CD4-positive, alpha-beta T cell treated with Interleukin-15 for 4 hours (primary cell): ENCODE measurements at places on chromosomes 6 and 20.

- no peak for DNase-seq
Measured at GRCh38 chr6:112100561-112100960, 13.2 kb downstream of the FAM229B start.

DNA sequence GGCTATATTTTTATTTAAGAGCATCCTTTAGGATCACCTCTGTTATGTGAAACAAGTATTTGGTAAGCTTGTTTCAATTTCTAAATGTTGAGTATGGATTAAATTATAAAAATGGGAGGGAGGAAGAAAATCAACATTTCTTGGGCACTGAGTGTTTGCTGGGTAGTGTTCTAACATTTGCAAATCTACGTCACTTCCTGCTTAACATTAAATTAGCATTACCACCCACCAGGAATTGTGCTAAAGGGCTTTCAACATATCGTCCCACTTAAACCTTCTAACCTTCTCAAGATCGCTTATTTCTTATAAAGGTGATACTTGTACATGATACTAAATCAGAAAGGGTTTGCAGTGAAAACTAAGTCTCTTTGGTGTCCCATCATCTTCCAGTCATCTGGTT lies 7.9 kb upstream of the TMEM217 start:
- no peak for DNase-seq

- no peak for DNase-seq
Measured at GRCh38 chr6:148154668-148155067, 188.0 kb upstream of the SASH1 start.

GRCh38 chr20:52150440-52151258 lies 40.9 kb downstream of the ZFP64 start:
- peak; percentile 43 for DNase-seq

- DNase-seq, result no peak
Measured at GRCh38 chr6:46795816-46796215, 2.6 kb downstream of the MEP1A start.

- no peak for DNase-seq
Measured at GRCh38 chr20:61936701-61937131, 129.0 kb downstream of the TAF4 start.

DNA sequence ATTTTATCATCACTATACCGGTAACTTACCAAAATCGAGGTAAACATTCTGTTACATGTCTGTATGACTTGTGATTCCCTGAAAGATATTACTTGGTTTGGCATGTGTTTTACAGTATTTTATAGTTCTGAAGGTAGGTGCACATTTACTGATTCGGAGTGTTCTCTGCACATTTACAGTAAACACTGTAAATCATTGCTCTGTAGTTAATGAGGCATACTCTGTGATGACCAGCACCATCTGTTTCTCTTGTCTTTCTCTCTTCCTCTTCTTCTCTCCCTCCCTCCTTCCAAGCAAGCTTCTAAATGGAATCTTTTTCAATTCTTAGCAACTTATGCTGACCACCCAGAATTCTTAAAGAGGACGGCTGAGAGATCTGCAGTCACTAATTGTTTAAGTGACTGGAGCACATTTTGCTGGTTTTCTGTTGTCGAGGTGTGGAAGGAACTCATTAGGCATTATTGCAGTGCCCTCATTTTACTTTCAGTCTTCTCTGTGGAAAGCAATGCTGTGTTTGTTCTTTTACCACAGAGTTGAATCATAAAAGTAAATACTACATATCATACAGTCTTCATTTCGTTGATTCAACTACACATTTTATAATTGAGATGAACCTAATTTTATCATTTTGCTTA lies 126.5 kb downstream of the UTRN start:
- DNase-seq, result peak; percentile 24

DNA sequence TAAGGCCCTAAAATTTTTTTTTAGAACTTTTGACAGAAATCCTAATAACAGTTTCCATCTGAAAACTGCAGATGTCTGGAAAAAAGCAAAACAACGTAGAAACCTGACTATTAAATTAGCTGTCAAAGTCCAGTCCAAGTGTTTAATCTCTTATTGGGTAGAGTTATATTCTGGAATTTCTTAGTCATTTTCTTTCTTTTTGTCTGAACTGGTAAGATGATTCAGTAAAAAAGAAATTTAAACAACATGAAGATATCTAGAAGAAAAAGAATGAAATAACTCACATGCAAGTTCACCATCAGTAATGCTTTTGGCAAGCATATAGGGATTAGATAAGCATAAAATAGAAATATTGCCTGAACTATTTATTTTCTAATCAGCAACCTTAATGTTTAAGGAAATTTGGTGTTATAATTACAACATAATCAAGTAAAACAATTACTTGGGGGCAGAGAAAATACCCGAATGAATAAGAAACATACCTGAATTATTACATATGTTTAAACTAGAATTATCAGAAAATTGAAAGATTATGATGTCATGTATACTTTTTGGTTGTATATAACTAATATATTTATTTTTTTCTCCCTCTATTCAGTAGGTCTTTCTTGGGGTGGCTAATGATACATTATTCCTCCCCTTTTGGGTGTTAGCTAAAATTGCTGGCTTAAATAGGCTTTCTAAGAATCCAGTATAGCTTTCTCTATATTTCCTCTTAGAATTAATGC lies 51.1 kb downstream of the FAM83B start:
- no peak for DNase-seq

DNA sequence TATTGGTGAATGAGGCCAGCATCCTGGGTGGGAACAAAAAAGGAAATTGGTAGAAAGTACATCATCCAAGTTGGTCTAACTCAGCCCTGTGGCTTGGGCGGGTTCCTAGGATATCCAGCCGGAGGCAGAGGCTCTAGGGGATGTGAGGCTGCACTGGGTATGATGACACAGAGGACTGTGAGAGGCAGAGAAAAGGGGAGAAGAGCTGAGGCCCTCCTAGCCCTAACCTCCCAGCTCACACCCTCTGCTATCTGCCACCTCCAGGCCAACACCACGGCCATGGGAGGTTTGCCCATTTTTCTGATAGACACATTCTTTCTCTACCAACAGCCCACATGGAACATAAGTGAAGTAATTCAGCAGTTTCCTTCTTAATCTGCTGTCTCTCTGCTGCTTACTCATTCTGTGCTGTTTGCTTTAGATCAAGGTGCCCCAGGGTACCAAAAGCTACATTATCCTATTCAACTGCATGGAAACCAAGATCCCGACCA lies 284.4 kb downstream of the ESR1 start:
- no peak for DNase-seq

- no peak for DNase-seq
Measured at GRCh38 chr6:143135797-143136561, 75.3 kb downstream of the AIG1 start.

GRCh38 chr20:15036948-15037347 lies 699.5 kb upstream of the FLRT3 start:
- no peak for DNase-seq

DNA sequence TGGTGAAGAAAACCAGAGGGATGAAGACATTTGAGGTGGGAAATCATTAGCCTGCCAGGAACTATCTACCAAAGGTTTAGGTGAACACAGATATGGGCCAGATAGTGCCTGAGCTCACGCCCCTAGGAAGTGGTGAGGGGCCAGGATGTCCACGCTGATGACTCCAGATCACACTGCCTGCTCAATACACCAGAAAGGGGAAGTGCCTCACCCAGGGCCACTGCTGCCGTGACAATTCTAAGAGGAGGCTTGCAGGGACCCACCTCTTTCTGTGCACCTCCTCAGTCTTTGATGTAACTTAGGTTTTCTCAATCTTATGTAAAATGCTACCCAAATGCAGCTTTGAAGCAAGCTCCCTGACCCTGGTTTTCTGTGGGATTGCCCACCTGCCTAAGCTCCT lies 5.4 kb upstream of the RAB44 start:
- peak; percentile 56 for DNase-seq

DNA sequence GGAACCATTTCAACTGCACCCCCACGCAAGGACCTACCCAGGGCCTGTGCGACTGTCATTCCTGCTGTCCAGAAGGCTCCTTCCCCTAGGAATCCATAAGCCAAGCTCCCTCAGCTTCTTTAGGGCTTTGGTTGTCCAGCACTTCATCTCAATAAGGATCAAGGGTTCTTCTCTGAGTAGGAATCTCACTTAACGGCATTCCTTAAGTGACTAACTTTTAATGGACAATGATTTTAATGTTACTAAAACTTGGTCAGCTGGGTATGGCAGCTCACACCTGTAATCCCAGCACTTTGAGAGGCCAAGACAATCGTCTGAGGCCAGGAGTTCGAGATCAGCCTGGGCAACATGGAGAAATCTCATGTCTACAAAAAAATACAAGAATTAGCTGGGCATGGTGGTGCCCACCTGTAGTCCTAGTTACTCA lies 13.4 kb downstream of the UBE2V1 start:
- no peak for DNase-seq
